ENCODE measurements at places on chromosomes 2 and 18. TPM values are rescaled to one million over a fixed set of nuclear protein-coding genes. Genes with fewer than 3 reads are reported as not detected.
A peak's percentile ranks its signal among the peaks of the same experiment; 100 is the strongest.

The MC4R gene
- total RNA-seq = not detected

The TM4SF20 gene
- total RNA-seq = not detected

The REG3G gene
- not detected for total RNA-seq

The CHRND gene
- total RNA-seq = not detected

The TWIST2 gene
- total RNA-seq = not detected

The SRD5A2 gene
- total RNA-seq = not detected

The POTEI gene
- not detected for total RNA-seq

The AQP12A gene
- total RNA-seq = not detected

The RASGRP3 gene
- 2.2 TPM for total RNA-seq

The RNU2-63P gene
- total RNA-seq = not detected

DNA sequence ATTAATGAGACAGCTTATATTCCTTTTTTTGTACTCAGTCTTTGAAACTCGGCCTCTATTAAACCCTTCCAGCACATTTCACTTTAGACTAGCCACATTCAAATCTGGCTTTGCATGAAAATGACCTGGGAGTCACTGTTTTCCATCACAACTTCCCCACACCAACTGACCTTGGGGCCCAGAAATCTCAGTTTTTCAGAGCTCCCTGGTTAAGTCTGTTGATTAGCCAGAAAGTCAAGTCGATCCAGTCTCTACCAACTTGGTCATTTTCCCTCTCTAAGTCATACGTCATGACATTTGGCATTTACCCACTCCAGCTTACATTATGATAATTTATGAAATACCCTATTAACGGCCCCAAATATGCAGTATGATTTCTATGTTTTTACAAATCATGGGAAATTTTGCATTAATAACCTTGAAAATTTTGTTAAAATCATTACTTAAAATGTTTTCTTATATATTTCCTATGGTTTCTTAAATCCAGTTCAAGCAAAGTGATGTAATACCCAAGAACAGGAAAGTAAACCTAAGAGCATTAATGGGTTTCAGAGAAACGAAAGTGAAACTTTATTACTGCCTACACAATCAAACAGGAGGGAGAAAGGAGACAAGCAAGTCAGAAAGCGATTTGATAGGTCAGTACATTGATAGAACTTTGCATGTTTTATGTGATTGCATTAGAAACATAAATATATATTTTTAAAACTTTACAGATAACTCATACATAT, 77.1 kb downstream of the SPATS2L start:
- no peak for DNase-seq

DNA sequence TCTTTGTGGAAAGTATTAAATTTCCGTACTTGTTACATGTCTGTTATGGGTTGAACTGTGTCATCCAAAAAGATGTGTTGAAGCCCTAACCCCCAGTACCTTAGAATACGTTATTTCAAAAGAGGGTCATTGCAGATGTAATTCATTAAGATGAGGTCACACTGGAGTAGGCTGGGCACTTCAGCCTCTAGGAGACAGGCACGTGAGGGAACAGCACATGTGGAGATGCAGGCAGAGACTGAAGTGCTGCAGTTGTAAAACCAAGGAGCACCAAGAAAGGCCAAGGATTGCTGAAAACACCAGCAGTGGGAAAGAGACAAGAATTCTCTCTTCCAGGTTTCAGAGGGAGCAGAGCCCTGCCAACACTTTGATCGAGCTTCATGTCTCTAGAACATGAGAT, 4.6 kb upstream of the RHBDD1 start:
- DNase-seq = no peak

GRCh38 chr2:80687524-80687923, 383.0 kb upstream of the LRRTM1 start:
- DNase-seq = no peak

DNA sequence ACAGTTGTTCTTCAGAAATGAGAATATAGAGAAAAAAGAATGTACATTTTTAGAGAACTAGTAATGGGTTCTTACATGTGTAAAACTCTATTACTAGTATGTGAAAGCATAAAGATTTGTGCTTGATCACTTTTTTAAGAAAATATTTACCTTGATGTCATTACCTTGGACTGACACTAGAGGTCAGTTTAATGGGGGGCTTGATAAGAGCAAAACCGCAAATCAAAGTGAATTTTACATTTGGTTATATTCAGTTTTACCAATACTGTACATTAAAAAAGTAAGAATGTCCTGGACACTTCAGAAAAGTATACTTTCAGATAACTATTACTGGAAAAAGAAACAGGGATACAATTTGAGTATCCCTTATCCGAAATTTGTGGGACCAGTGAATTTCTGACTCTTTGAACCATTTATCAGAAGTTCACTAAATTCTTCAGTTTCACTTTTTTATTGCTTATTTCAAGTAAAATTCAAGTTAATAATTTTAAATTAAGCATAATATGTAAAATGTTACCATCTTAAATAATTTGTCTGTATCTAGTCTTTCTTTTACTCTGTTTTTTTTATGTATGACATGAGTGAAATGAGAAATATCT, 1149.5 kb downstream of the DSC3 start:
- no peak for DNase-seq

DNA sequence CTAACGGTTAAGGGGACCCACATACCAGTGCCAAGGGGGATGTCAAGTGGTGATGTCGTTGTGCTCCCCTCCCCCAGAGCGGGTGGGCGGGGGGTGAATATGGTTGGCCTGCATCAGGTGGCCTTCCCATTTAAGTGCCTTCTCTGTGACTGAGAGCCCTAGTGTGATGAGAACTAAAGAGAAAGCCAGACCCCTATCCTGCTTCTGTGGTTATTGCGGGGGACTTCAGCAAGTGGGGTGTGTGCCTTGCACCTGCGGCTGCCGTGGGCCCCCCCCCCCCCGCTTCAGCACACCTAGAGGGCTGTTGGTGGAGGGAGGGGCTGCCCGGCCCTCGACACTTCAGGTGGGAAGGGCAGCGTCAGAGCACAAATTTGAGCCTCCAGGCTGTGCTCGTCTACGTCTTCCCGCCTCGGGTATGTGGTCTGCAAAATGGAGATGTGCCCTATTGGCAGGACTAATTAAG, 6.1 kb downstream of the CTDSP1 start:
- no peak for DNase-seq

- no peak for DNase-seq
Observed at GRCh38 chr2:83578405-83578804, 880.7 kb downstream of the SUCLG1 start.

DNA sequence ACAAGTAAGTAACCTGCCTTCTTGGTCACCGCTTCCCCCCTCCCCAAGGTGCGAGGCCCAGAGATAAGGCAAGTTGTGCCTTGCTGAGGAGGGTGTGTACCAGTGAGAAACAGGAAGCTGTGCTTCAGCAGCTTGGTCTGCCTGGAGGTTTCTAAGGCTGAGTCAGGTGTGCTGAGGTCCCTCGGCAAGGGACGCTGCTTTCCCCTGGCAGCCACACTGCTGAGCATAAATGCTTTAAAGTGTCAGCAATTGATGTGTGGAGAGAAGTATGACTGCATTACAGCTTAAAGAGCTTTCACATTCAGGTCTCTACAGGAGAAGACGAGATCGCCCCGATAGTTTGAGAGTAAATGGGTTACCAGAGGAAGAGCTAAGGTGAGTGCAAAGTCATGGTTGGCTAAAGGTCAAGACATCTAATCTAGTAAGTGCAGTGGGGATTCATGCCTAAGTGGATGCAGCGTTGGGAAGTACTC, 86.9 kb downstream of the LIMS1 start:
- peak; percentile 86 for DNase-seq

DNA sequence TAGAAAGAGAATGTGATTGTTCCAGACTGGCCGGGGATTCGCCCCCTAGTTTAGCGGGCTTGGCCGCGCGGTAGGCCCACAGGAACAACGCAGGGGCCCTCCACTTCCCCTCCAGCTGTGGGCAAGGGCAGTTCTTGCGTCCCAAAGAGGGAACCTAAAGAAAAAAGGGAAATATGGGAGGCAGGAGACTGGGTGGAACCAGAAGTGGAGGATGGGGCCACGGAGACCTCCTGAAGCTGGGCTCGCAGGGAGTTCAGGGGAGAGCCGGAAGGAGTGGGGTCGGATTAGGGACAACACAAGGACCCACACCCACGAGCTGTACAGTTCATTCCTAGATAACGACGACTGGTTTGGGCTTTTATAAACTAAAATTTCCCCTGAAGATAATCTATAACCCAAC, 18.2 kb downstream of the GNLY start:
- no peak for DNase-seq

DNA sequence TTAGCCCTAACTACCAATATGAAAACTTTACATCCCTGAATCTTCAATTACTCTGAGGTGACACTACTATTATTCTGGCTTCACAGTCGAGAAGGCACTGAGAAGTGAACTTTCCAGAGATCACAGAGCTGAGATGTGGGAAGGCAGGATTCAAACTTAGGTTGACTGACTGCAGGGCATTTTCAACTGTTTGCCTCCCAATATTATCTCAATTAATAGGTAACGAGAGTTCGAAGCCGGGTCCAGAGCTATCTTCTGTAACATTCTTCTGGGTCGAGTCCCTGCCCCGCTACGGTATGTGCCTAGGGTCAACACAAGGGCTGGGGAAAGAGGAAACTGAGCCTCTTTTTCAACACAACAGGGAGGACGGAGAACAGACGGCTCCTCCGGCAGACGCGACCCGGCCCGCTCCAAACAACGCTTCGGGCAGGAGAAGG, 740 bp downstream of the CHMP3 start:
- no peak for DNase-seq

Measured in CD4-positive, alpha-beta memory T cell (primary cell).